SK-N-MC (cell line): ENCODE measurements at places on chromosomes 1 and 21.

DNA sequence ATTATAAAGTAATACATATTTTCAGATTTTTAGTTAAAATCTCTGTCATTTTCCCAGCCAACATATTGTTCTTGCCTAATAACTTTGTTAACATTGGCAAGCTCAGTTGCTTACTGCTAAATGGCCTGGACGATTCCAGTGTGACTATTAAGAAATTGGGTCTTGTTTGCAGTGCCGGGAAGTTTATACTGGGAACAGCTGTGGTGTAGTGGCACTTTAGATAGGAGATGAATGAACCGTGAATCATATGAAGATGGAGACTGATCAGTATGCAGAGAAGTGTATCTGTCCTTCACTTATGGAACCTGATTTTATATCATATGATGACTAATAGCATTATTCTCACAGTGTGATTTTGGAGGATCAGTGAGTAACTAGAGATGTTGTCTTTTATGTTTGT, 3.3 kb downstream of the CHRM3 start:
- no peak for DNase-seq

- no peak for DNase-seq
Measured at GRCh38 chr1:16720351-16721223, 19.7 kb upstream of the RNU1-4 start.

GRCh38 chr21:43812139-43812821, 22.9 kb downstream of the RRP1 start:
- no peak for DNase-seq

GRCh38 chr1:83718338-83718737, 280.6 kb downstream of the TTLL7 start:
- DNase-seq = no peak

DNA sequence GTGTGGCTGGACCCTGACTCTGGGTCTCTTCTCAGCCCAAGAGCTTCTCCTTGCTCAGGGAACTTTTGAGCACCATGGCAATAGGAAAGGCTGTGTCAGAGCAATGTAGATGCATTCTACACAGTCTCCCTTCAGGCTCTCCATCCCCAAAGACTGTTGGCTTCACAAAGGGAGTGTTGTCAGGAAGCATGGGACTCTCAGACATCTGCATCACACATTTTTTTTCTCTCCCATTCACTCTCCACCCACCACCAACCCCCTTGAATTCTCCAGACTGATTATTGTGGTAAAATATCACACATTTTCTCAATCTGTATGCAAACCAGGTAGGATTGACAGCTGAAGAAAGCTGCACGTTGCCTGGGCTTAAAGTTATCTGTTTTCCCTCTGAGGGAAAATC, 105.4 kb upstream of the WARS2 start:
- DNase-seq = no peak

GRCh38 chr1:152440635-152441471, 26.8 kb upstream of the CRNN start:
- no peak for DNase-seq

DNA sequence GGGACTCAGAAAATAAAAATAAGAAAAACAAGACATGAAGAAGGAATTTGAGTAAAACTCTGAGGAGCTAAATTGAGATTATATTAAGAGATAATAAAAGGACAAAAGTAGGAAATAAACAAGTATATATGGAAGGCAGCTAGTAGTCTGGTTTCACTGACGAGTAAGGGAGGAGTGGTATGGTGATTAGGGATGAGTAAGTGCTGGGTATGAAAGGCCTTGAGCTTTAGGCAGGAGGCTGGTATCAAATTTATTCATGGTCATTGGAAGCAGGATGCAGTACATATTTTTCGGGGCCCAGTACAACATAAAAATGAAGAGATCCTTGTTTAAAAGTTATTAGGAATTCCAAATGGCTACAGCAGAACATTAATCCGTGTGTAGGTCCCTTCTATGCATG, 789.7 kb upstream of the PRMT6 start:
- DNase-seq = no peak

DNA sequence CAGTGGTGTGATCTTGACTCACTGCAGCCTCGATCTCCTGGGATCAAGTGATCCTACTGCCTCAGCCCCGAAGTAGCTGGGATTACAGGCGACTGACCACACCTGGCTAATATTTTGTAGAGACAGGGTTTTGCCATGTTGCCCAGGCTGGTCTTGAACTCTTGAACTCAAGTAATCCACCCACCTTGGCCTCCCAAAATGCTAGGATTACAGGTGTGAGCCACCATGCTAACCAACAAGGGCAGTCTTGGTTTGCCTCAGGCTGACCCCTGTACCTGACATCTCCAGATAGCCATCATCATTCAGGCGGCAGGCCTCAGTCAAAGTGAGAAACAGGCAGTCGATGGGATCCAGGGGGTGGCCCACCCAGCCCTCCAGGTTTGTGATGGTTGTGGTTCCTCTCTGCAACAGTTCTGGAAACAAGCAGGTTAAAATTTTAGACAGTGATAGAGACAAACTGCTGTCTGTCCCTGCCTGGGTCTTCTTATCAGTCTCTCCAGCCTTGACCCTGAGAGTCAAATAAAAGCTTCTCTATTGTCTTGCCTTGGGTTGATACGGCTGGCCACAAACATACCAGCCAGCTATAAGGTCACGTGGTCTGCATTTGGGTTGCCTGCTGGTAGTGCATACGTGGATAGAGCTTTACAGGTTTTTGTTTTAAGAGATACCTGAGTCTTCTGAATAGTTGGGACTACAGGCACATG, 26.8 kb downstream of the UROD start:
- DNase-seq = no peak

DNA sequence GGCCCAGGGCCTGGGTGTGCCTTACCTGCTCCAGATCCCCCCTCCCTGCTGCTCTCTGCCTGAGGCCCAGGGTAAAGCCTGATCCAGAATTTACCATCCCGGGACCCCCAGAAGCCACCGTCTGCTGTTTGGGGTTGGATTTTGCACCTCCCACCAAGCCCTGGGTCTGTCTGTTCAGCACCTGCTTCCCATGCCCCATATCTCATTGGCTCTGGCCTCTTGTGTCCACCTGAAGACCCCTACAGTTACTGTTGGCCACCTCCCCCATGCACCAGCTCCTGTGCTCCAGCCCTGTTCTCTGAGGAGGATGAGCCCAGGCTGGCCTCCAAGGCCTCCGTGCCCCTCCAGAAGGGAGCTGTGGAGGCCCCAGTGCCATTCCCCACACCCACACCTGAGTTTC, 113.9 kb downstream of the GRIK3 start:
- no peak for DNase-seq

- DNase-seq = no peak
Measured at GRCh38 chr1:172069534-172069933, 228.2 kb downstream of the DNM3 start.

- no peak for DNase-seq
Measured at GRCh38 chr1:47514229-47514628, 76.4 kb downstream of the FOXD2 start.

DNA sequence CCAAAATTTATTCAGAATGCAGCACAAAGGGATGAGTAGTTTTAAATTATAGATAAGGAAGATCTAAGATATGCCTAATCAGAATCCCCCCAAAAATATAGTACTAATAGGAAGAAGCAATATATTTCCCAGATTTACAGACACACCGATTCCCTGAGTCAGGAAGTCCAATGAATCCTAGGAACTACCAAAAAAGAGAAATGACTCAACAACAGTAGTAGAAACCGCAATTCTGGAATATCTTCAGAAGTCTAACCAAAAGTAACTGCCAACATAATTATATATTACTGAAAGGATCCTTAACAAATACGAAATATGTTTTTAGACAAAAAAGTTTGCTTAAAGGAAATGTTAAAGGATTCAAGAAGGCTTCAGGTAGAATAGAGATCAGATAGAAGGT, 10.3 kb downstream of the AHCTF1 start:
- DNase-seq = no peak

DNA sequence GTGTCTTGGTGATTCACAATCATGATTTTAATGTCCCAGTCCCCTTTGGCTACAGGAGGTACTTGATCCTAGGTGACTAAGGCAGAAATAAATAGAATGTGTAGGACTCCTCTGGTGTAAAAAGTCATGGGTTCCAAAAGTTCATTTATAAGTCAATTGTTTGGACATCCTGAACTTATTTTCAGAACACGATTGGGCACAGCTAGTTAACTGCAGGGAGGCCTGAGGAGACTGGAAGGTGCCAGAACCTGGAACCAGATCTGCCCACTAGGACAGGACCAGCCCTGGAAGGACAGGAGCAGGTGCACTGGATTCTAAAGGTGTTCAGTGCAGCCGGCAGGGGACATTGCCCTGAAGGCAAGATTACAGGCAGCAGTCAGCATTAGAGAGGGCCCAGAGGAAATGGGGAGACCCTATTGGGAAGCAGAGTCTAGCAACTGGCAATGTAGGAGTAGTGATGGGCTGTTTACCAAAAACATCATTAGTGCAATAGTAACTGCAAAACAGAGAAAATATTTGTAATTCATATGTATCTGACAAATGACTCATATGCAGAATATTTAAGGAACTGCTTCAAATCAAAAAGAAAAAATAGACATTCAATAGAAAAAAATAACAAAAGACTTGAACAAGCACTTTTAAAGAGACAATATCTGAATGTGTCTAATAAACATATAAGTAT, 23.6 kb upstream of the HEATR1 start:
- no peak for DNase-seq

- no peak for DNase-seq
Measured at GRCh38 chr1:95035536-95035935, 37.2 kb downstream of the ALG14 start.
